ENCODE measurements at places on chromosomes 12 and 14.

DNA sequence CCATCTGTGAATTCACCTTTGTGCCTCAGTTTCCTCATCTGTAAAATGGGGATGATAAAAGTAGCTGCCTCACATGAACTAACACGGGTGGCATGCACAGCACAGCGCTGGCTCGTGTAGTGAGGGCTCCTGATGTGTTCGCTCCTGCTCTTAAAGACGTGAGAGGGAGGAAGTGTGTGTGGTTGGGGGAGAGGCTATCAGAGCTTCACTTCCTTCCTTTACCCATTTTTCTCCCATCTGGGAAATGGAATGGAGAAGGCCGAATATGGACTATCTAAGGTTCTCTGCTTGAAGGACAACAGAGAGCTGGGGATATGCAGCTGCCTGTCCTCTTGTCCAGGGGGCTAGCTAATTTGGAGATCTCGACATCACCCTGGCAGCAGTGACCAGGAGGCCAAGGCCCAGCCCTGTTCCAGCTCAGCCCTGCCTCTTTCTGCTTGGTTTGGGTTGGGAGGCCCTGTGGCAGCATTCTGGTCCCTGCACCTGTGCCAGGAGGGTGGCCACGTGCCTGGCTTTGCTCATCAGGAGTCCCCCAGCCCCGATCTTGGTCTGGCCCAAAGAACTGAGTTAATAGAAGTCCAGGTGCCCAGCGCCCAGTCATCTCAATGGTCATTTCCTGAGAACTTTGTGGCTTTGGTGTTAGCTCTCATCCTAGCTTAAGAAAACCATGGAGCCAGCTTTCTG is 44.5 kb upstream of the ESRRB start:
- no peak for DNase-seq

- no peak for DNase-seq
Measured at GRCh38 chr14:41295734-41296133, 310.9 kb upstream of the LRFN5 start.

DNA sequence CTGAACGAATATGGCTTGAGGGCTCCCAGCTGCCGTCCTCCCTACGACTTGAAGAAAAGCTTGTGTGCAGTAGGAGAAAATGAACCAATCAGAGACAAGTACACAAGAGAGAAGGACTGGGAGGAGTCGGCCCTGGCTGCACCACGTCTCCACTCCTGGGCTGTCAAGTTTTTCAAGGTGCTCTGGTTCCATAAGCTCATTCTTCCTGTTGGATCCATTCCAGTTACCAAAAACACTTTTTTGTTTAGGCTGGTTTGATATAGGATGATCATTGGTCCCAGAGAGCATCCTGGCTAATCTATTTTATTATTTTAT is 2.8 kb upstream of the A2ML1 start:
- DNase-seq = no peak

DNA sequence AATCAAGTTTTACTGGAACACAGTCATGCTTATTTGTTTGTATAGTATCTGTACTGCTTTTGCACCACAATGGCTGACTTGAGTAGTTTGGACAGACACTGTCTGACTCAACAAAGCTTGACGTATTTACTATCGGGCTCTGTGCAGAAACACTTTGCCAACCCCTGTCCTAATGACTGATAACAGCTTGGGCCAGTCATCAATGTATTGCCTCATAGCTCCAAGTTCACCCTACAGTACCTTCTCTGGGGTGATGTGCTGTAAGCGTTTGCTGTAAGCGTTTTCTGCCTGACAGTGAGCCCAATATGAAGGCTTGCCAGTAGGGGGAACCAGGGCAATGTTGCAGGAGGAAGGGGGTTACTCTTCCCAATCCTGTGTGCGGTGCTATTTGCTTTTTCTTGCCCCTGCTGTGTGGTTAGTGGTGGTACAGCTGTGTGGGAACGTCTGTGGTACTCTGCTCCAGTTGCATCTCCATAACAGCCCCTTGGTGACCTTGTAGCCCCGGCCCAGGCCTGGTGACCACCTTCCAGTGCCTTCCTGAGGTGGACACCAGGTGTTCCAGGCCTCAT is 5.4 kb upstream of the CCDC177 start:
- DNase-seq = peak; percentile 79

GRCh38 chr14:35594616-35595015 is 60.7 kb downstream of the INSM2 start:
- DNase-seq = no peak

GRCh38 chr14:98446508-98446907 is 825.5 kb downstream of the BCL11B start:
- DNase-seq = no peak

GRCh38 chr14:69354383-69355153 is 43.5 kb downstream of the ERH start:
- no peak for DNase-seq

- DNase-seq = no peak
Measured at GRCh38 chr12:100173111-100173510, 27.5 kb upstream of the ACTR6 start.

- peak; percentile 4 for DNase-seq
Measured at GRCh38 chr12:127054531-127054930, 1212.4 kb upstream of the TMEM132C start.

DNA sequence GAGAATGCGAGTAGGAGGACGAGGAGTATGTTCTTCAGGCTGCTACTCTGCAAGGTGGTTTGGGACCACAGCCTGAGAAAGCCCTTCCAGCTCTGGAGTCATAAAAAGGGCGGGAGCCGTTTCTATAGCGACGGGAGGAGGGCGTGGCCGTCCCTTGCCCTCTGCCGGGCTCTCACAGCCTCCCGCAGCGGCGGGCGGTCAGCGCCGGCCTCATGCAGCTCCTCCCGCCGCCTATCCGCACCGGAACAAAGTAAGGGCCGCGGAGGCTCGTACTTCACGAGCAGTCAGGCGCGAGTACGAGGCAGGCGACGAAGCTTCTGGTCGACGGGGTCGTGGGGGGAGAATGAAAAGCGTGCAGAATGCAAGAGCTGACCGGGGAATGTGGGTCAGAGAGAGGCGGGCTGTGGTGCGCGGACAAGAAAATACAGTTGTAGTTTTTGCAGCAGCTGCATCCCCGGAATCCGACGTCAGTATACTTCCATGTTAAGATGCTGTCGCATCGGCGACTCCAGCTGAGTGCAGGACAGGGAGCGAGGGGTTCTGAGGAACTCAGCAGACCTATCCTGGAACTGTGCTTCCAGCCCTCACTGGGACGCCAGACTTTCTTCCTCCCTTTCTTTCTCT is at the start of gene DYRK4:
Gene DYRK4, plus strand, starts transcription at position 175 of the 624 bp plus-strand sequence. Its CDS starts 38 bp downstream, at position 213.
- DNase-seq = no peak

GRCh38 chr12:12645485-12645884 is 33.8 kb downstream of the CREBL2 start:
- DNase-seq = peak; percentile 3

DNA sequence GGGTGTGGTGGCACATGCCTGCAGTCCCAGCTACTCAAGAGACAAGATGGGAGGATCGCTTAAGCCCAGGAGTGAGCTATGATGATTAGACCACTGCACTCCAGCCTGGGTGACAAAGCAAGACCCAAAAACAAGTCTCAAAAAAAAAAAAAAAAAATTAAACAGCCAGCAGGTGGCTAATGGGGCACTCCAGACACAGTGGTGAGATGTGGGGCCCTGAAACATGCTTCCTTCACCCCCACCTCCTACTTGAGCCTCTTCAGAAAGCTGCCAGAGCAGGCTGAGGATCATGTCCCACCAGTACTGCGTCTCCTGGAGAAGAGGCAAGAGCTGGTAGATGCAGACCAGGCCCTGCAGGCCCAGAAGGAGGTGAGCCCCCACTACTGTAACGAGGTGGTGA is 2.1 kb downstream of the CFAP73 start:
- no peak for DNase-seq

DNA sequence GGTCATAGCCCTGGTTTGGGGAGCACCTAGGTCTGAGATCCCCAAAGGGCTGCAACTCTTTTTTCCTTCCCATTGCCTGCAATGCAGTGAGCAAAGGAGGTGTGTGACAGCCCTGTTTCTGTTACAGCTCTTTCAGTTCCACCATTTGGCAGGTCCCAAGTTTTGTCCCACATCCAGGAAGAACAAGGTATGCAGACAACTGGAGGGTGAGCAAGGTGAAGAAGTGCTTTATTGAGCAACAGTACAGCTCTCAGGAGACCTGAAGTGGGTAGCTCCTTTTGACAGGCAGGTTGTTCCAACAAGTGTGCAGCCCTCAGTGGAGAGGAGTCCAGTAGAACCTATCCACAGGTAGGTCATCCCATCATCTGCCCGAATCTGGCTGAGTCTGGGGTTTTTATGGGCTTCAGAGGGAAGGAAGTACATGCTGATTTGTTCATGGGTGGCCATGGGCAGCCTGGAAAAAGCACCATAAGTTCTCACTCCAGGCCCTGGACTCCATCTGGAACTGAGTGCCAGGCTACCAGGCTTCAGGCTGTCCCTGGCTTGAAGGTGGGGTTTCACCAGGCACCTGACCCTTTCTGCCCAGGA is 62.8 kb upstream of the NAV3 start:
- DNase-seq = no peak

DNA sequence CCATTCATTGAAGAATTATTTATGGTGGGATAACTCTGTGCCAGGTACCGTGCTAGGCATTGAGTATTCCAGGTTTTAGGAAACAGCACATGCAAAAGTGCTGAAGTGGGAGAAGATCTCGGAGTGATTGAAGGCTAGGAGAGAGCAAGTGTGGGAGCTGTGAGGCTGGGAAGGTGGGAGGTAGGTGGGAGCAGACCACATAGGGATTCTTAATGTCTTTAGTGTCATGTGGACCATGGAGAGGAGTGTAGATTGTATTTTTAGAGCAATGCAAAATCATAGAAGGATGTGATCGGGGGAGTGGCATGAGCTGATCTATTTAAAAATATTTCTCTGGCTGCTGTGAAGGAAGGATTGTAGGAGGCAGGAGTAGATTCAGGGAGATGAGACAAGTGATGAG is 5.4 kb downstream of the PTPN11 start:
- DNase-seq = no peak

DNA sequence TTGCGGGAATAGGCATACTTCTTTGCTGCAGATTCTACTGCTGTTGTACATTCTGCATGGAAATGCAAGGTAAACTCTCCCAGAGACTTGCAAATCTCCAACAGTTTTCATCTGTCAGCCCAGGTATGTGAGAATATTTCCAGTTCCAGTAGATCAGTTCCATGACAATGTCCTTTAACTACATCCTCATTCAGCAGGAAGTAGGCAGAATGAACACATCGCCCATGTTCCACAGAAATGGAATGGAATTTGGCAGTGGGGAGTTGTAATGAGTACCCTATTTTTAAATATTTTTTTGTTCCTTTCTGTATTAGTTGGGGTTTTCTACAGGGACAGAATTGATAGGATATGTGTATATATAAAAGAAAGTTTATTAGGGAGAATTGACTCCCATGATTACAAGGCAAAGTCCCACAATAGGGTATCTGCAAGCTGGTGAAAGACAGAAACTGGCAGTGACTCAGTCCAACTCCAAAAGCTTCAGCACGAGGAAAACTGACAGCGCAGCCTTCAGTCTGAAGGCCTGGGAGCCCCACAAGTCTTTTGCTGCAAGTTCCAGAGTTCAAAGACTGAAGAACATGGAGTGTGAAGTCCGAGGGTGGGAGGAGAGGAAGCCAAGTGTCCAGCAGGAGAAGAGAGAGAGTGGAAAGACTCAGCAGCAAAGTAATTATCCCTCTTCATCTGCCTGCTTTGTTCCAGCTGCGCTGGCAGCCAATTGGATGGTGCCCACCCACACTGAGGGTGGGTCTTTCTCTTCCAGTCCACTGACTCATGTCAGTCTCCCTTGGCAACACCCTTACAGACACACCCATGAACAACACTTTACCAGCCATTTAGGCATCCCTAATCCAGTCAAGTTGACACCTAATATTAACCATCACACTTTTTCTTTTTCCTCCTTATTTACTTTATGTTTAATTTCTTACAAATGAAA is 110.4 kb upstream of the SCAF11 start:
- no peak for DNase-seq

DNA sequence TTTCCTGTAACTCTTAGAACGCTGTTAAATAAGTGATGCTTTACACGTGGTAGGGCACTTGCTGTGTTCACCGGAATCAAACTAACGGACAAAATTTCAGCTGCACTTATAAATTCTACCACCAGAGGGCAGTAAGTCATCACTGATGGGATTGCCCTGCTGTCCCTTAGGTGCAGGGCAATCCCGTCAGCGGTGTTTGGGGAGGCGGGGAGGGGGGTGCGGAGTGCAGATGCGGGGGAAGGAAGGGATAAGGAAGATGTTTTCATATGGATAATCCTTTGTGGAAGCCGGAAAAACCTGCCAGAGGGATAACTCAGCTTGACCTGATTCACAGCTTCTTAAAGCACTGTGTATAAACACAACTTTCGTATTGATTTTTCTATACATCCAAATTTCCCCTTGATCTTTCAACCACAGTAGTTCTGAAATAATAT is 21.7 kb upstream of the SLC10A1 start:
- DNase-seq = peak; percentile 97

- DNase-seq = no peak
Measured at GRCh38 chr14:101335061-101335661, 226.1 kb upstream of the DIO3 start.

- DNase-seq = no peak
Measured at GRCh38 chr14:91164676-91165075, 50.8 kb downstream of the DGLUCY start.

- DNase-seq = peak; percentile 45
Measured at GRCh38 chr12:10392394-10392930, 2.6 kb upstream of the KLRK1 start.

DNA sequence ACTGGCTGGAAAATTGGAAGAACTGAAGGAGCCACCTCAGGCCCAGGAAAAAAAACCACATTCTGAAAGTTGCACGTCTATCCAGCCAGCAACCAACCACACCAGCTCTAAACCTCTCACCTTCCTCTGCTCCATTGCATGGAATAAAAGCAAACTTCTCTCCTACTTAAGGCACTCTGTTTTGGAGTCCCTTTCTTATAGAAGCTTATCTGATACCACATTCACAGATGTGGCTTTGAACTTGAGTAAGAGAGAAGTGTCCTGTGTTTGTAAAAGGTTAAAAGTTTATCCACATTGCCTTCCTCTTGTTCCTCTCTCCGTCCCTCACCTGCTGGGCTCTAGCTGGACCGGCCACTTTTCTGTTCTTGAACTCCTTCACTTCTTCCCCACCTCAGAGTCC is 99.6 kb upstream of the PLXNC1 start:
- DNase-seq = no peak

DNA sequence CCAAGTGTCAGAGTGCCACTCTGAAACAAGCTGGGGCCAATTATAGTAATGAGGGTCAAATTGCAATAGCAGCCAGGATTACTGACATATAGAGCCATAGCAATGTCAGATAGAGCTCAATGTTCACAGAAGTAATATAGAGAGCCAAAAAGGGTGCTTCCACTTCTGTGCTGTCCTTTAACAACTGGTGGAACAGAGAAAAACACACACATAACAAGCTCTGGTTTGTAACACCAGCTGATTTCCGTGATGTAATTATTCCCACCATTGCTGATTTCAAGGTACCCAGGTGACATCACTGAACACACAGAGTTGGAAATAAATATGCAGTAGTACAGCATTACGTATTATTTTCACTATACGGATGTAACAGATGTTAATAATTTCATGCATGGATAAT is 3.0 kb upstream of the CLEC2B start:
- DNase-seq = no peak

GRCh38 chr12:114598111-114598510 is 85.9 kb downstream of the TBX3 start:
- no peak for DNase-seq

DNA sequence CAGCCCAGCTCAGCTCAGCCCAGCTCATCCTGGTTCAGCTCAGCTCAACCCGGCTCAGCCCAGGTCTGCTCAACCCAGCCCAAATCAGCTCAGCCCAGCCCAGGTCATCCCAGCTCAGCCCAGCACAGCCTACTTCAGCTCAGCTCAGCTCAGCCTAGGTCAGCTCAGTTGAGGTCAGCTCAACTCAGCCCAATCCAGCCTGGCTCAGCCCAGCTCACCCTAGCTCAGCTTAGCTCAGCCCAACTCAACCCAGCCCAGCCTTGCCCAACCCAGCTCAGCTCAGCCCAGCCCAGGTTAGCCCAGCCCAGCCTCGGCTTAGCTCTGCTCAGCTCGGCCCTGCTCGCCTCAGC is 332.3 kb downstream of the TMEM121 start:
- DNase-seq = no peak
